GM18507 (cell line): ENCODE measurements at places on chromosomes 3 and 15.

DNA sequence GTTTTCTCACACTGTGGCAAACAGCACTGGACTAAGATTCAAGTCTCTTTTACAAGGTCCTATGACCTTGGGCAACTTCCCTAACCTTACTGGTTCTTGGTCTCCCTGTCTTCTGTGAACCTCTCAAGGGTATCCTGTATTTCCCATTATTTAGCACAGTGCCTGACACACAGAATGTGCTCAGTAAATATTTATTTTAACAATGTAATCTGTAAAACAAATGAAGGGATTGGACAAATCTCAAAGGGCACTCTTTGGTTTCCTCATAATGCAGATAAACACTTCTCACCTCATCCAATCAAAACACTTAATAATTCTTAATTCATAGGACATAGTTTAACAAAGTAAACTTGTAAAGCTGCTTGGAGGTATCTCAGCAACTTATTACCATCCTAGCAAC is 12.8 kb downstream of the NUDT16 start:
- DNase-seq, result no peak

GRCh38 chr3:66665021-66665695 is 164.3 kb upstream of the LRIG1 start:
- DNase-seq, result no peak

GRCh38 chr15:60972301-60972700 is 256.8 kb downstream of the RORA start:
- DNase-seq, result no peak

DNA sequence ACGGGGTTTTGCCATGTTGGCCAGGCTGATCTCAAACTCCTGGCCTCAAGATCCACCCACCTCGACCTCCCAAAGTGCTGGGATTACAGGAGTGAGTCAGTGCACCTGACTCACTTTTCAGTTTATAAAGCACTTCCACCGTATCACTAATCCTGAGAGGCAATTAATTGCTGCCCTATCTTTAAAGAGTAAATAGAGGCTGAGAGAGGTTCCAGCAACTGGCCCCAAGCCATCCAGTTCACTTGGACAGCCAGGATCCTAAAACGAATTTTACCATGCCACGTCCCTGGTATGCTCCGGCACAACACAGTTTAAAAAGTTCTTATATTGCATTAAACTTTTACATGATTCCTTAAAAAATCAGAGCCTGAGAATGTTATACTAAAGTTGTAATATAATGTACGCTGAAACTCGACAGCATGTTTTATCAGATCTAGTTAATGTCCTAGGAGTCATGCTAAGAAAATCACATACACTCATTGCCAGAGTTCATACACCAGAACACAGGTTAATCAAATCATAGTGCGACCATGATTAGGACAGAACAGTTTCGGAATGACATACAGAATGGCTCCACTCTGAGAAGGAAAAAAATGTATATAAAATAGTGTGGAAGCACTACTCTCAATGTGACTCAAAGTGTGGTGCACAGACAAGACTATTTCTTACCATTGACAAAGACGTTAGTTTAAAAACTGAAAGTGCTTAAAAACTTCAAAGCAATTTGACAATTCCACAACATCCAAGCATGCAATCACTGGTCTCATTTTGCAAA is 125.4 kb downstream of the ULK4 start:
- no peak for DNase-seq

- DNase-seq, result no peak
Observed at GRCh38 chr3:8446845-8447244, 54.8 kb upstream of the LMCD1 start.

DNA sequence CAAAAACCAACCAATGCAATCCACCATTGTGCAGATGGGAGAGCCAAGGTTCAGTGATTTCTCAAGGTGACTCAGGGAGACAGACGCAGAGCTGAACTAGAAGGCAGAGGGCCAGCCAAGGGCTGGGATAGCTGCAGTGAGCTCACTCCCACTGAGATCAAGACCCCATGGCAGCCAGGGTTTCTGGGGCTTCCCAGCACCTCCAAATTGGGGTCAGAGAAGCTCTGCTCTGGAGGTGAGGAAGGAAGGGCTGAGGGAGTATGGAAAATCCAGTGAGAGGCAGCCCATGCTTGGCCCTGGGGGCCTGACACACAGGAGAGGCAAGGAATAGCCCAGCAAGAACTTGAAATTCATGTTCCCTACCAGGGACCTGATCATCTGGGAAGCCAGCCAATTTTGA is 61.0 kb downstream of the ISG20 start:
- DNase-seq, result no peak

- no peak for DNase-seq
Observed at GRCh38 chr3:85877631-85878030, 918.8 kb downstream of the CADM2 start.

DNA sequence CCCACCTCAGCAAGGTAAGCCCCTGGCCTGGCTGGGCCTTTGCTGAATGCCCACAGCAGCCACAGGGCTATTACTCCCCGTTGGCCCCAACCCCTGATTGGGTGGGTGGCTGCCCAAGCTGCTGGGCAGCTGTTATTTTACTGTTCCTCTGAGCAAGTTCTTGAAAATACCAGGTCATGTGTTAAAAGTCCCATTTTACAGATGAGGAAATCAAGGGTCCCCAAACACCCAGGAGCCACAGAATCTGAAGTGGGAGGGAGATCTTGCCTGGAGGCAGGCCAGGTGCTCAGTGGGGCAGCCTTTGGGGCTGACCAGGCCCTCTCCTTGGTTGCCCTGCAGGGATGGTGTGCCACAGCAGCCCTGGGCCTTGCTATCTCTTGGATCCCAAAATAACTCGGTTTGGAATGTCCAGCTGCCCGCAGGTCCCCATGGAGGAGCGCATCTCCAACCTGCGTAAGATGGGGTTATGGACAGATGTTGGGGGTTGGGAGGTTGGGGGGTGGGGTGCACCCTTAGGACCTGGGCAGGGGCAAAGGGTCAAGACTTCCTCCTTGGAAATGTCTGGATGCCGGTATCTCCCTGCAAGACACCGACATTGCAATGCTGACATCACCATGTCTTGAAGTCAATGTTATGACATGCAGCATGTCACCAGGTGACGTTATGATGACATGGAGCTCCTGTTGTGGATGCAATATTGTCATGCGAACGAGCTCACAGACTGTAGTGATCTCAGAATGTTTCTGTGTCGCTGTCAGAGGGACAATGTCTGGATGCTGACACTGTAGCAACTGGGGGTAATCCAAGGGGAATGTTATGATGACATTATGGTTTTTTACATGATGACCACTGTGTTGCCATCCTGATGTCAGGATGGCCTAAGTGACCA is 13.3 kb upstream of the CSPG4 start:
- DNase-seq, result no peak

GRCh38 chr3:177491296-177492032 is 294.2 kb upstream of the TBL1XR1 start:
- no peak for DNase-seq

DNA sequence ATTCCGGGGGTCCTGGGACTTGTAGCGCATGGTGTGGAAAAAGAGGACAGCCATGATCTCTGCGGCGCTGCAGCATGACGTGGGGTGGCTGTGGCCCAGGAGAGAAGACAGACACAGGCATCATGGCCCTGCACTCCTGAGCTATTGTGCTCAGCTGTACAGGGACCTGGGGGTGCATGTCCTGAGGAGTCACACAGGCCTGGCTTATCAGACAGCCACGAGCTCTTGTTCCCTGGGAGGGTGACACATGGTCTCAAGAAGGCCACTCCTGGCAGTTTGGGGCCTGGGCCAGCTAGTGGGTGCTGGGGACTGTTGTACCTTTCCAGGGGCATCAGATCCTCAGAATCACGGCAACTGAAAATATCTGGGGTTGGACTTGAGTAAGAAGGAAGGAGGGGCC is 13.7 kb downstream of the TKT start:
- DNase-seq, result no peak

DNA sequence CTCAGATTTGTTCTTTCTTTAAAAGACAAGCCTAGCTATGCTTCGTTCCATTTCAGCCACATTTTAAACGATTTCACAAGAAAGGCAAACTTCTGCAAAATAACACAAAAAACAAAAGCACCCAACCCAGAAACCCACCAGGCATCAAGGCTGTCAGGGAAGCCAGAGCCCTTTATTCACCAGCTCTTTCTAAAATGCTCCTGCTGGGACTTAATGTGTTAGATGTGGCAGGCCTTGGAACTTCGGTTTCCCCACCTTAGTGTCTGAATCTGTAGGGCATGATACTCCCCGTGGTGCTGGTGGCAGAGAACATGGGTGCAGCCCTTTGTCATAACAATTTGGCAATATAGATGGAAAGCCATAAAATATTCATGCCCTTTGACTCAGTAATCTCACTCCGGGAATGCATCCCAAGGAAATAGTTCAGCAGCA is 56.8 kb upstream of the LCTL start:
- DNase-seq, result no peak

DNA sequence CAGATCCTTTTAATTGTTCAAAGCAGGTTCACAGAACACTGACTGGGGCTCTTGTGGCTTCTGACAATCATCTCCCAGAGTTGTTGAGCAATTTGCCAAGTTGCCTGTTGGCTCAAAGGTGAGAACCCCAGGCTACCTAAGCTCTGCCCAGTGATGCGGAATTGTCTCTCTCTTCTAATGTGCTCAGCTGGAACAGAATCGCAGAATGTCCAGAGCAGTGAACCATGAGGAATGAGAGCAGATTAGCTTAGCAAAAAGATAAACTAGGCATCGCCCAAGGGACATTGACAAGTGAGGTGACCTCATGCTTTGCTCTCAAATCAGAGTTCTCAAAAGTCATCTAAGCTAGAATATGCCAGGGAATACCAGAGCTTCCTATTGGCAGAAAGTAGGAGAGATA is 148.1 kb downstream of the WDR76 start:
- DNase-seq, result peak; percentile 12

GRCh38 chr3:174035328-174035886 is 637.9 kb downstream of the NLGN1 start:
- no peak for DNase-seq

GRCh38 chr3:141127344-141128125 is 76.4 kb downstream of the SPSB4 start:
- no peak for DNase-seq

DNA sequence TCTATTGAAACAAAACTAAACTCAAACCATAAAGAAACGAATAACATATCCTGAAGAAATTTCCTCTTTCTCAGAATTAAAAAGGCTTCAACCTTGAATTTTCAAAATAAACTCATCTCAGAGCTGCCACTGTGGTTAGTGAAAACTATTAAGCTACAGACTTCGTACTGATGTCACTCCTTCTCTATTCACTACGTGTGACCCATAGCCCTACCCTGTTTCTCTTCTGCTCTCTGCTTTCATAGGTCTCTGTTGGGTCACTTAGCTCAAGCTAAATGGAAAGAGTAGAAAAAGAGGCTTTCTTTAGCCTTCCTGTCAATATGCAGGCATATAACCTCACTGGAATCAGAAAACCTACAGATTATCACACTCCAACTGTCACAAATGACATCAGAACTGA is 126.6 kb upstream of the MME start:
- DNase-seq, result no peak

DNA sequence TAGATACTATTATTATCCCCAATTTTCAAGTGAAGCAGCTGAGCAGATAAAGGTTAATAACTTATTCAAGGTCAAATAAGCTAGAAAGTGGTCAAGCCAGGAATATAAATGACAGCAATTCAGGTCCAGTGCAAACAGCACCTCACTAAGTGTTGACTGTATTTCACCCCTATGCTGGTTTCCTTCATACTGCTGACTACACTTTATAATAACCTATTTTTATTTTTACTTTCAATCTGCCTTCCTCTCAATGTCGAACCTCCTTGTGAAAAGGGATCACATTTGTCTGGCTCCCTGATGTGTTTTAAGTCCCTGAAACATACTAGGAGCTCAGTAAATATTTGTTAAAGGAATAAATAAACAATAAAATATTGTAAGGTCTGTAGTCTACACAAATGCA is 146.1 kb downstream of the NAALADL2 start:
- DNase-seq, result no peak

- no peak for DNase-seq
Observed at GRCh38 chr15:42024303-42024702, 3.5 kb upstream of the PLA2G4E start.

- DNase-seq, result no peak
Observed at GRCh38 chr3:30102356-30102755, 504.0 kb upstream of the TGFBR2 start.

GRCh38 chr3:7518456-7518855 is 657.5 kb downstream of the GRM7 start:
- no peak for DNase-seq

DNA sequence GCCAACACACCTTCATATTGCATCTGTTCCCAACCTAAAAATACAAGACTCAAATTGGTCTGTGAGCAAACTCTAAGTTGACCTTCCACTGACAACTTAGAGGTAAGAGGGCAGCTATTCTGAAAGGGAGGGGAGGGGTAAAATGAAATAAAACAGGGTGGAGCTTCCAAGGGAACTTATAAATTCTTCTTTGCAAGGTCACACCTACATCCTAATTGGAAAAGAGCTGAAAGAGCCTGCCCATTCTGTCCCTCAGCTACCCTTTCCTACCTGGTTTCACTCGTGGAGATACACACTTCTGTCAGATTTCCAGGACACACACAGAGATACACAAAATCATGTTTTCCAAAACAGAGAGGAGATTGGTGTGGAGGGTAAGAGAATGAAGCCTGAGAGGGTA is 1.0 kb downstream of the ILDR1 start:
- DNase-seq, result no peak

GRCh38 chr3:23822559-23822958 is 16.8 kb downstream of the UBE2E1 start:
- no peak for DNase-seq

- DNase-seq, result no peak
Observed at GRCh38 chr3:61157414-61157813, 93.8 kb downstream of the FHIT start.

GRCh38 chr3:112531358-112531781 is 30.4 kb downstream of the ATG3 start:
- DNase-seq, result no peak

DNA sequence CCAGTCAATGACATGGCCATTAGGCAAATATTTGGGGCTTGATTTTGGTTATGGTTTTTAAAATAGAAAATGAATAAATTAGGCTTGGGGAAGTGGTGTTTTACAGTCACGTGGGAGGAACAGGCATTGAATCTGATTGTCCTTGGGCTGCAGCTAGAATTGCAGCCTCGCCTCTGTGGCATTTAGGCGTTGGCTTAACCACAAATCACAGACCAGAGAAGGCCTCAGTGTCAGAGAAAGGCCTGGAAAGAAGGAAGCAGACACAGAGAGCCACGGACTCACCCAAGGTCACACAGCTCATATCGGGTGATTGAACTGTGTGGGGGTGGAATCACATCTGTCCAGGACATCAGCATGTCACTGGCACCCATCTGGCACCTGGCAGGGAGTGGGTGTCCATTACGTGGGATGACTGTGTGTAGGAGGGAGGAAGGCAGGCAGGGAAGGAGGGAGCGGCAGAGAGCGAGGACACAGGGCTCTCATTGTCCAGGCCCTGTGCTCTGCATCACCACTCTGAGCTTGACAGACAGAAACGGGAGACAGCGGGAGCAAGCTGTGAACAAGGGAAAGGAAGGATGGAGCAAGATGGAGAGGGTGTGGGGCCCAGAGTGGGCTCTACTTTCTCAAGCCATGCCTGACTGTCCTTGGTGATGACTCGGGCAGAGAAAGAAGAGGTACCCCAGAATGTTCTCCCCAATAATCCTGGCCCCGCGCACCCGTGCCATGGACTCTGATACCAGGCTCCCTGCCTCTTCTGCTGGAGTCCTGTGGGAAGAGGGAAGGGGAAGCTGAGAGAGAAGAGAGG is 186.4 kb downstream of the FAM43A start:
- DNase-seq, result no peak
